Stimulated activated CD8-positive, alpha-beta memory T cell treated with anti-CD3 and anti-CD28 coated beads, Interleukin-7, amount 100 ng/mL, for 4 hours (primary cell): ENCODE measurements at places on chromosomes 3 and 15.

GRCh38 chr15:40744815-40745152 is 10.3 kb downstream of the RMDN3 start:
- DNase-seq = no peak

GRCh38 chr15:57751177-57751800 is 44.8 kb downstream of the POLR2M start:
- DNase-seq = no peak

GRCh38 chr15:70337277-70338186 is 239.8 kb upstream of the TLE3 start:
- DNase-seq = no peak

DNA sequence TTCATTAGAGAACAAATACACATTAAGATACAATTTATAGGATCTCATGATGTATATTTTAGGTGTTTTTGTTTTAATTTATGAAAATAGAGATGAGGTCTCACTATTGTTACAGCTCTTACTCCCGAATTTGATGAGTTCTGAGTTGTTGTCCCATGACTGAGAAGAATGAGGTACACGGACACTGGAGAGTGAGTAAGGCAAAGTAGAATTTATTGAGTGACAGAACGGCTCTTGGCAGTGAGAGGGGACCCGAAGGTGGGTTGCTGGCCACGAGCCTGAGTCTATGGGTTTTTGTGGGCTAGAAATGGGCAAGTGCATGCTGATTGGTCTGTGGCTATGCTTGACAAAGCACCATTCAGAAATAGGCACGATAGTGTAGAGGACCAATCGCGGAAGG is 3.1 kb upstream of the RNF168 start:
- no peak for DNase-seq

- no peak for DNase-seq
Measured at GRCh38 chr3:123702720-123703119, 117.9 kb upstream of the HACD2 start.
